Panc1 (cell line): ENCODE measurements at places on chromosomes 16 and 17. TPM values are rescaled to one million over a fixed set of nuclear protein-coding genes. Genes with fewer than 3 reads are reported as not detected.

GRCh38 chr16:67407788-67408452 is 8.4 kb downstream of the ZDHHC1 start:
- H3K4me3 ChIP-seq: no peak overlapping the region
- H3K4me1 ChIP-seq: no peaks in the 10 kb centered on the region
- no peaks in the 10 kb centered on the region for H3K36me3 ChIP-seq
- DNase-seq: no peak
- H3K27me3 ChIP-seq: no peaks in the 10 kb centered on the region

DNA sequence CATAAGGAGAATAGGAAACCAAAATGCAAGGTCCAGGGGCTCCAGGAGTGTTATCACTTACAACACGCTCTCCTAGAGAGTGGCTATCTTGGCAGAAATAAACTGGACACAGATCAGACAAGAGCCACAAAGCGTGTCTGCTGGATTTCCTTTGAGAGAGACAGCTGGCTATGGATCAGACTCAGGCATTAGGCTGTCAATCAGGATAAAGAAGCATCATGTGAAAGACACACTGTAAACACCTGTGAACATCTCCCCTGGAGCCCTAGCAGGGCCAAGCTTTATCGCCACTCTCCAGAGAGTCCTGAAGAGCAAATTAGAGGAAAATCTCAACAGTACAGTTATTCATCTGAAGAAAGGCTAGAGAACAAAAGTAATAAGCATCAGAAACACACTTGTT is 26.0 kb downstream of the SYCE1L start:
- H3K4me1 ChIP-seq: peaks cover 11% of the 10 kb centered on the region

DNA sequence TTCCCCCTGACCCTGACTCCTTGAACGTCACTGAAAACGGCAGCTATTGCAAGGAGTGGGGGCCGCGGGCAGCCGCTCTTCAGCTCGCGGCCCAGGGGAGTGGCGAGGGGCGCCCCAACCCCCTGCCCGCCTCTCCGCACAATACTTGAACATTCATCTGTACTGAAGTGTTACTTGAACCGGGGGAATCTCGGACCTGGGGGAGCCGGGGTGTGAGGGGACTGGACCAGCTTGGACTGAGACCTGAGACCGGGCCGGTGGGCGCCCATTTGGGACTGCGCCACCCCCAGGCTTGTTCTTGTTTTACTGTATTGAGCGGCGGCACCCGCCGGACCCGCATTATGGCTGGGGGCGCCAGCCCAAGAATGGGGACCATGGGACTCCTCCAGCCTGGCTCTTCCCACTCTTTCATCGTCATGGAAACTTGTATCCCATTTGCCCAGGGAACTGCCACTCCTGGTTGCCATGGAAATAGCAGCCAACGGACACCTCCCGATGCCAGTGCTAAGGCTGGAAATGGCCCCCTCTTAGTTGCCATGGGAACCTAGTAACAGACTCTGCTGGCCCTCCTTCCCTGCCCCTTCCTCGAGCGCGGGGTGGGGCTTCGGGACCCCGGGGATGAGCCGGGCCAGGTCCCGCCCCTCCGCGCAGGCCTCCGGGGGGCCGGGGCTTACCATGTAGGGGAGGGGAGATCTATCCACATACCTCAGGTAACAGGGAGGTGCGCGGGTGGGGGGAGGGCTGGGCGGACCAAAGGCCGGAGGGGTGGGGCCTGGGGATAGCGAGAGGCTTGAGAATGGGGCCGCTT is 805 bp upstream of the ORAI3 start:
- H3K4me3 ChIP-seq: peak overlapping the region; percentile 92
- peak overlapping the region; percentile 95 for H3K27ac ChIP-seq
- no peaks in the 10 kb centered on the region for H3K27me3 ChIP-seq
- peaks cover 31% of the 10 kb centered on the region for H3K4me1 ChIP-seq
- no peak for DNase-seq
- H3K36me3 ChIP-seq: no peaks in the 10 kb centered on the region; the same call in 1 of the 2 replicates

Gene EFNB3
- 2.5 TPM for total RNA-seq
